Substantia nigra (tissue), 51 donors: ENCODE measurements at places on chromosomes 12 and 14.

- DNase-seq, result no peak
Measured at GRCh38 chr14:73814153-73814552, 37.5 kb upstream of the PTGR2 start.

GRCh38 chr12:90098132-90098779 lies 389.6 kb upstream of the ATP2B1 start:
- no peak for DNase-seq

GRCh38 chr12:116204169-116204568 lies 73.3 kb downstream of the MED13L start:
- no peak for DNase-seq

- DNase-seq, result no peak
Measured at GRCh38 chr14:96956464-96957239, 159.5 kb downstream of the VRK1 start.

DNA sequence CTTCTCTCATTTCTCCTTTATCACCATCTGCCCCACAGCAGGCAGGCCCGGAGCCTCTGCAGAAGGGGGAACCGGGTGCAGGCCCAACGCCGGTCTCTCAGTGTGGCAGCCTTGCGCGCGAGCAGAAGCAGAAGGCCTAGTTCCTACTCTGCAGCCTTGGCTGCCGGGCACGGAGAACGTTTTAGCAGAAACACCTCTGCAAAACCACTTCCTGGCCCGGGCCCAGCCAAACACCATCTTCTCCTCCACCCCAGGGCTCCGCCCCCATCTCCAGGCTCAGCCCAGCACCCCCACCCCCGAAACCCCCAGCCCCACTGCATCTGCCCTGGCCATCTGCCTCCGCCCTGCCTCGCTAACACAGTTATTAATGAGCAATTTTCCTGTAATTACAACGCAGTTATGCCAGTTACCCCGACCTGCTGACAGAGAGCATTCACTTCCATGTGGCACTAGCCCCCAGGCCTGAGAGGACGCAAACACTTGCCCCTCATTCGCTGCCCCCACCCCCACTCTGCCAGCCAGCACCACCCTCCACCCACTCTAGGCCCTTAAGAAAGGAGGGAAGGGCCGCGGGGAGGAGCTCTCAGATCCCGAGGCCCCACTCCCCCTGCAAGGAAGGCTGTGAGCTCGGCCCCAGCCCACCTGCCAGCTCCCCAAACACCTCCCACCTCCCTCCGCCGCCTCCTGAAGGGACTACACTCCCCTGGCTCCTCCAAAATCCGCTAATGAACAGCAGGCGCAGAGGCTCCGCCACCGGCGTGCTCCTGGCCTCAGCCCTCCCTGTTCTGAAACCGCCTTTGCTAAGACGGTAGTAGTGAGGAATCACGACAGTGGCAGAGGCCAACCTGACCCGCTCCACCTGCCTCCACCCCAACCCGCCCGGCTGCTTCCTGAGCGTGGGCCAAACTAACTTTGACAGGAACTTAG lies 44.7 kb upstream of the FBRSL1 start:
- DNase-seq, result no peak
